ENCODE measurements at places on chromosomes 3 and 15. TPM values are rescaled to one million over a fixed set of nuclear protein-coding genes. Genes with fewer than 3 reads are reported as not detected.

Gene CLDN11
- total RNA-seq: 11.9 TPM

Gene ZNF774
- 0.58 TPM for total RNA-seq

Gene SERPINI2
- total RNA-seq: 1.3 TPM

Gene ZNF80
- total RNA-seq: not detected

Gene SLC2A2
- not detected for total RNA-seq

Gene HIGD2B
- total RNA-seq: not detected

Gene CHRNA7
- total RNA-seq: 11.4 TPM

Gene CYP8B1
- not detected for total RNA-seq

Gene IL16
- total RNA-seq: 19.1 TPM

Gene CP
- total RNA-seq: 2.8 TPM
